ENCODE measurements at places on chromosomes 5 and 9. TPM values are rescaled to one million over a fixed set of nuclear protein-coding genes. Genes with fewer than 3 reads are reported as not detected.

DNA sequence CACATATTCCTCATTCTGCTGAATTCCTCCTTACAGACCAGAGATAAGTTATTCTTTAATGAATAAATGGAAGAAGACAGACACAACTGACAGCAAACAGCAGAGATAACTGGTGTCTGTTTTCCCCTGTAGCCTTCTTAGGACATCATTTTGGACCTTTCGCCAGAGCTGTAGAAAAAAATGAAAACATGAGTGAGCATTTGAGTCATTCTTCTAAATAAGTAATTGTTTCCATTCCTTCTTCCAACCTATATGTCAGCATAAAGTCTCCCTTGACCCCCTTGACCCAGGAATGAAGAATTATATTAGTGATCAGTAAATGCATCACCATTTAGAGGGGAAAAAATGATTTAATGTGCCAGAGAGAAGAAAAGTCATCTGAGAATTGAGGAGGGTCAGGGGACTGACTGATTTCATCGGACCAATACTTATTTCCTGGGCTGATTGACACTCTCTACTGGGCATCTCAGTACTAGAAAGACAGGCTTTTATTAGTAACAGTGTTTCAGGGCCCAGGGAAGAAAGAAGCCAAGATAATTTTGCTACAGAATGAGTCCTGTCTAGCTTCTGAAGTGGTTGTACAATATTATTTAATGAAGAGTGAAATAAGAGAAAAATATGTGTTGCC is 597.0 kb downstream of the PSAT1 start:
- DNase-seq, result no peak

- no peak for DNase-seq
Observed at GRCh38 chr5:146334074-146334533, 4.5 kb upstream of the POU4F3 start.

KLF4 gene
- total RNA-seq, result 1.0 TPM

SOX30 gene
- total RNA-seq, result 0.47 TPM

- DNase-seq, result no peak
Observed at GRCh38 chr9:133342570-133342969, 5.4 kb downstream of the MED22 start.
